ENCODE measurements at places on chromosomes 6 and 20.
A peak's percentile ranks its signal among the peaks of the same experiment; 100 is the strongest.

DNA sequence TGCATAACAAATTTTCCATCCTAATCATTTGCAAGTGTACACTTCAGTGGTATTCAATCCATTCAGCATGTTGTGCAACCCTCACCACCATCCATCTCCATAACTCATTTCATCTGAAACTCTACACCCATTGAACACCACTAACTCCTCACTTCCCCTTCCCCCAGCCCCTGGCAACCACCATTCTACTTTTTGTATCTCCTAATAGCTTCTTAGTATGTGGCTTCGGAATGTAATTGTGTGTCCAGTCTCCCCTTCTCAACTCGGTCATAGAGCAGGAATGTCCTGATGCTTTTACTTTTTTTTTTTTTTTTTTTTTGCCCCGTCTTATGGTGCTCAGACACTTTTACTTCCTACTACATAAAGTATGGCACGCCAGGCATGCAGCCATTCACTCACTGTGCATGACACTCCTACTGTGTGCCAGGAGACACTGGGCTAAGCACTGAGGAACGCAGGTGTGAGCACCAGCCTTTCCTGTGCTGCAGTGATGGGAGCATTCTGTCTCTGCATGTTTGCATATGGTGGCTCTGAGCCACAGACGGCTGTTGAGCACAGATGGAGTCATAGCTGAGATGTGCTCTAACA, 15.3 kb downstream of the HCK start:
- DNase-seq, result no peak
- no peak overlapping the region for H3K4me3 ChIP-seq
- peaks cover 4% of the 10 kb centered on the region for H3K27me3 ChIP-seq
- no peaks in the 10 kb centered on the region for H3K36me3 ChIP-seq

DNA sequence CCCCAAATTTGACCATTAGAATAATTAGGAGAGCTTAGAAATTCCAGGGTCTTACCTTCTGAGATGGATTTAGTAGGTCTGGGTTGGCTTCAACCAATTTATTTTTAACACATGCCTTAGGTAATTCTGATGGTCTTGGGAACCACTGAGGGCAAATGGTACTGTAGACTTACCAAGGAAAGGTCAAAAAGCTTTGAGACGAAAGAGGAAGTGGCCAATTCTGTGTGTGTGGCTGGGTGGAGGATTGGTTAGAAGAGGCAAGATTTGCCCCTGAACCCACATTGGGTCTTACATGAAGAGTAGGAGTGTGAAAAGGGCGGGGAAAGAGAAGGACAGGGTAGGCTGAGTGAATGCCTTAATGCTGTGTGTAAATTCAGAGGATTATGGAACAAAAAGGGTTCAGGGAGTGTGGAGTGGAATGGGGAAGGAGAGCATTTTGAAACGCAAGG, 2.7 kb downstream of the ITCH start:
- H3K4me1 ChIP-seq, result peaks cover 41% of the 10 kb centered on the region
- no peak overlapping the region for H3K27ac ChIP-seq
- no peak for DNase-seq
- no peak overlapping the region for H3K4me3 ChIP-seq
- peaks cover 18% of the 10 kb centered on the region for H3K36me3 ChIP-seq

DNA sequence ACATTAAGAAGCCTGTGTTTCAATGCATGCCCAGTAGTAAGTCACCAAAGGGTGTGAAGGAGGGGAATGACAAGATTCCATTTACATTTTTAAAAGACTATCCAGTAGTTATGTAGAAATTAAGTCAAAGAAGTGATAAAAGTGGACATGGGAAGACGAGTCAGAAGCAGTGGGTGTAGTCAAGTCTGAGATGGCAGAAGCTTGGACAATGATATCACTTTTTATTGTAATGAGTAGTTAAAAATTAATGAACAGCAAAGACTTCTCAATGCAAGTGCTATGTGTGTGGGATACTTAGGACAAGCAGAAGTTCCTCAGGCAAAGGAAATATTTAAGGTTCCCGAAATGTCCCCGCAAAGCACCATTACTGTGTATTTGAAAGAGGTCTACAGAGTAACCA, 156.0 kb downstream of the DST start:
- no peak overlapping the region for H3K4me3 ChIP-seq
- H3K27ac ChIP-seq, result no peak overlapping the region
- no peak for DNase-seq

DNA sequence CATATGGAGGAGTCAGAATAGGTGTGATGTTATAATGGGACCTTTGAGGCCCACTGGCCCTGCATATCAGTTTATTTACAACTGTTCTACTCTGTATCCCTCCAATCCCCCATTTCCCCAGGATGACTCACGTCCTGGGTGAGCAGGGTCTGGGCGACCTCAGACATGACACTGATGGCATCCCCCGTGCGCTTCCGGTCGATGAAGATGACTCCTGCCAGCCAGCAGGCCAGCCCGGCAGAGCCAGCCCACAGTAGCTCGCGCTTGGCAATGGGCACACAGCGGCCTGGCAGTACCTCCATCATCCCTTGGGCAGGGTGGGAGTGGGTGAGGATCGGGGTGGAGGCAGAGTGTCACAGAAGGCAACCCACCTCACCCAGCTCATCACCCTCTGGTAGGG, 5.6 kb downstream of the AGPAT1 start:
- H3K4me3 ChIP-seq, result no peak overlapping the region
- no peaks in the 10 kb centered on the region for H3K36me3 ChIP-seq
- peaks cover 82% of the 10 kb centered on the region for H3K4me1 ChIP-seq
- no peak for DNase-seq
- no peak overlapping the region for H3K27ac ChIP-seq

GRCh38 chr20:47317127-47317895, 39.2 kb downstream of the ZMYND8 start:
- H3K4me1 ChIP-seq, result peaks cover 11% of the 10 kb centered on the region
- H3K27ac ChIP-seq, result peak overlapping the region; percentile 100
- peak; percentile 72 for DNase-seq
- H3K27me3 ChIP-seq, result no peaks in the 10 kb centered on the region
- no peak overlapping the region for H3K4me3 ChIP-seq

DNA sequence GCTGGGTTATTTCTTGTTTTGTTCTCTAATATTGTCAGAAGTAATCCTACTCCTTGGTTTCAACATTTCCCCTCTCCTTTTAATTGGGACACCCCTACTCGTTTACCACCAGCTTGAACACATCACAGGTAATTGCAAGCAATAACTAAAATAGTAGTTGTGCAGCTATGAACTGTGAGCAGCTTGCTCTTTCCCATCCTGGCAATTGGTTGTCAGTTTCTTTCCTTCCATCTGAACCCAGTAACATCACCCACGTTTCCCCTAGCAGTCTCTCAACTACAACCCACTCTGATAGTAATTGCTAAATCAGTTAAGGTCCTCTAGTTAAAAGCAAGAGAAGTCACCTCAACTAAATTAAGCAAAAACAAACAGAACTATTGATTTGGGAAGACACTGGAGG, 47.6 kb upstream of the GNRH2 start:
- H3K4me1 ChIP-seq, result no peaks in the 10 kb centered on the region
- H3K36me3 ChIP-seq, result peaks cover 72% of the 10 kb centered on the region
- H3K27ac ChIP-seq, result no peak overlapping the region

- H3K27me3 ChIP-seq, result no peaks in the 10 kb centered on the region
- no peak overlapping the region for H3K27ac ChIP-seq
- no peak for DNase-seq
- H3K4me3 ChIP-seq, result no peak overlapping the region
- no peaks in the 10 kb centered on the region for H3K36me3 ChIP-seq
Observed at GRCh38 chr6:113924312-113924723, 46.6 kb downstream of the HDAC2 start.

- no peaks in the 10 kb centered on the region for H3K27me3 ChIP-seq
- no peak overlapping the region for H3K4me3 ChIP-seq
- no peak for DNase-seq
- H3K27ac ChIP-seq, result no peak overlapping the region
Observed at GRCh38 chr6:76866091-76866915, 597.0 kb downstream of the HTR1B start.

DNA sequence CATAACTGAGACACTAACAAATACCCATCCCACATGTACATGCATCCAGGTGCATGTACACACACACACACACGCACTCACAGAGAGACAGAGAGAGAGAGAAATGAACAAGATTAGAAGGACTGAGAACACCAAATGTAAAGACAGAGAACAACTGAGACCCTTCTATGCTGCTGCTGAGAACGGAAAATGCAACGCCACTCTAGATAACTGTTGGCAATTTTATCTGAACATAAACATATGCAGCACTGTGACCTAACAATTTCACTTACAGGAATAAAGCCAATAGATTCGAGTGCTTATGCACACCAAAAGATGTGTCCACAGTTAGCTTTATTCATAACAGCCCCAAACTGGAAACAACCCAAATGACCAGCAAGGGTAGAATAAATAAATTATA, 103.8 kb upstream of the LY86 start:
- no peaks in the 10 kb centered on the region for H3K36me3 ChIP-seq
- no peaks in the 10 kb centered on the region for H3K4me1 ChIP-seq
- no peak overlapping the region for H3K27ac ChIP-seq
- no peak for DNase-seq

- no peak overlapping the region for H3K4me3 ChIP-seq
- no peaks in the 10 kb centered on the region for H3K4me1 ChIP-seq
- no peaks in the 10 kb centered on the region for H3K36me3 ChIP-seq
- H3K27ac ChIP-seq, result no peak overlapping the region
Observed at GRCh38 chr6:31267651-31268368, 4.1 kb downstream of the HLA-C start.

- no peak overlapping the region for H3K4me3 ChIP-seq
- no peaks in the 10 kb centered on the region for H3K27me3 ChIP-seq
- H3K4me1 ChIP-seq, result no peaks in the 10 kb centered on the region
- no peaks in the 10 kb centered on the region for H3K36me3 ChIP-seq
Observed at GRCh38 chr6:117167520-117168271, 97.7 kb upstream of the VGLL2 start.

- no peak for DNase-seq
- no peaks in the 10 kb centered on the region for H3K4me1 ChIP-seq
- peaks cover 92% of the 10 kb centered on the region for H3K36me3 ChIP-seq
- no peak overlapping the region for H3K4me3 ChIP-seq
- H3K27ac ChIP-seq, result no peak overlapping the region
Observed at GRCh38 chr6:169689287-169689686, 12.5 kb downstream of the WDR27 start.

DNA sequence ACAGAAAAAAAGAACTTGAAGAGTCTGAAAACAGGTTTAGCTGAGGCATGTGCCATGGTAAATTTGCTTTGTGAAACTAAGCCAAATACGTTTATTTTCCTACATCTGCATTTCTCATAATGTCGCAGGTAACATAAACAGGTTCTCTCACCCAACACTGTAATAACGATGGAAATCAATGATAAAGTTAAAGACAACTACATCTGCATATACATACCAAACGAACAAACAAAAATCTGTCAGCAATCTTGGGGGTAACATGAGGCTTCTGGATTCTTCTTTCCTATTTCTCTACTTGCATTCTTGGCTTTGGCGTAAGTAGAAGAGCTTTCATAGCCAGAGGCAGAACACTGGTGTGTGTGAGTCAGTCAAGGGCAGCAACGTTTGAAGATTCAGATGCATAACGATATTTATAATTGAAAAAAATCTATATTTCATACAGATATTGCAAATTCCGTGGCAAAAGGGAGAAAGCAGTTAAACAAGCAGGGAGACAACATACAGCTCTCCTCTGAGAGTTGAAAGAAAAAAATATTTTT, 195.1 kb downstream of the EDN1 start:
- H3K27ac ChIP-seq, result no peak overlapping the region
- DNase-seq, result no peak
- H3K27me3 ChIP-seq, result no peaks in the 10 kb centered on the region
- H3K4me1 ChIP-seq, result no peaks in the 10 kb centered on the region

DNA sequence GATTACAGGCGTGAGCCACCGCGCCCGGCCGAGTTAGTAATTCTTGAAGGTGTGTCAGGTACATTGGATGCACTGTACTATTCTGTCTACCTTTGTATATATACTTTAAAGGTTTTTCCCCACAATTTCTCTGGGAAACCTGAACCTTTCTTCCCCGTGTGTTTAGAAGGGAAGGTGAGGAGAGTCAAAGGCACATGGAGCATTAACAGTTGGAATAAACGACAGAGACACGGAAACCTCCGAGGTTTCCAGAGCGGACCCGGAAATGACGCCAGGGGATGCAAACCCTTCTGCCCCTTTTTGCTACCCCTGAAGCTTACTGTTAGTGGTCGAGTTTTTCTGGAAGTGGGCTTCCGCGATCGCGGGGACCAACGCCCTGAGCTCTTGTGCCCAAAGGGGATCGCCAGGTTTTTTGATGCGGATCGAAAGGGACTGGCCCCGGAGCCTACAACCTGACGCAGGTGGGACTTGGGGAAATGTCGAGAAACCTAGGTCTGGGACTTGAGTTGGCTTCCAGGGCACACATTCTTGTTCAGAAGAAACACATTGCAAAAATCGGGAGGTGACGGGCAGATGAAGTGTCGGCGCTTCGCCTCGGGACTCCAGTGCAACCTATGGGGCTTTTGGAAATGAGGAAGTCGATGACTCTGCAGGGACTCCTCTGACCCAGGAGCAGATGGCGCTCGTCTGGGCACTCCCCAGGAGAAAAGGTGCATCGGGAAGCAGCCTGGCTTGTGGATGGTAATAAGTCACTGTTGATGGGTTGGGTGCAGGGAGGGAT, 218.2 kb downstream of the OR2B2 start:
- no peaks in the 10 kb centered on the region for H3K4me1 ChIP-seq
- H3K36me3 ChIP-seq, result no peaks in the 10 kb centered on the region
- peak overlapping the region; percentile 41 for H3K4me3 ChIP-seq

- no peaks in the 10 kb centered on the region for H3K27me3 ChIP-seq
- no peaks in the 10 kb centered on the region for H3K36me3 ChIP-seq
- H3K4me1 ChIP-seq, result no peaks in the 10 kb centered on the region
Observed at GRCh38 chr6:23754197-23754596, 371.8 kb upstream of the NRSN1 start.

GRCh38 chr6:167995731-167996151, 1.7 kb upstream of the KIF25 start:
- H3K4me1 ChIP-seq, result no peaks in the 10 kb centered on the region
- H3K27ac ChIP-seq, result no peak overlapping the region
- DNase-seq, result no peak
- H3K36me3 ChIP-seq, result no peaks in the 10 kb centered on the region
- no peaks in the 10 kb centered on the region for H3K27me3 ChIP-seq

- H3K36me3 ChIP-seq, result peaks cover 75% of the 10 kb centered on the region
- peaks cover 4% of the 10 kb centered on the region for H3K4me1 ChIP-seq
- H3K4me3 ChIP-seq, result no peak overlapping the region
Observed at GRCh38 chr20:36499211-36499610, 42.1 kb upstream of the MYL9 start.

- no peaks in the 10 kb centered on the region for H3K36me3 ChIP-seq
- no peak for DNase-seq
- H3K27ac ChIP-seq, result no peak overlapping the region
- no peaks in the 10 kb centered on the region for H3K27me3 ChIP-seq
Observed at GRCh38 chr6:16179970-16180431, 51.1 kb downstream of the MYLIP start.

- H3K4me3 ChIP-seq, result no peak overlapping the region
- no peaks in the 10 kb centered on the region for H3K27me3 ChIP-seq
- no peaks in the 10 kb centered on the region for H3K36me3 ChIP-seq
- DNase-seq, result no peak
Observed at GRCh38 chr6:149127212-149127611, 190.3 kb upstream of the TAB2 start.

GRCh38 chr6:17988422-17988944, 1.0 kb upstream of the KIF13A start:
- H3K27ac ChIP-seq, result peak overlapping the region; percentile 93
- DNase-seq, result no peak
- peaks cover 5% of the 10 kb centered on the region for H3K36me3 ChIP-seq
